Effector memory CD4-positive, alpha-beta T cell (primary cell): ENCODE measurements at places on chromosomes 7 and 10.

DNA sequence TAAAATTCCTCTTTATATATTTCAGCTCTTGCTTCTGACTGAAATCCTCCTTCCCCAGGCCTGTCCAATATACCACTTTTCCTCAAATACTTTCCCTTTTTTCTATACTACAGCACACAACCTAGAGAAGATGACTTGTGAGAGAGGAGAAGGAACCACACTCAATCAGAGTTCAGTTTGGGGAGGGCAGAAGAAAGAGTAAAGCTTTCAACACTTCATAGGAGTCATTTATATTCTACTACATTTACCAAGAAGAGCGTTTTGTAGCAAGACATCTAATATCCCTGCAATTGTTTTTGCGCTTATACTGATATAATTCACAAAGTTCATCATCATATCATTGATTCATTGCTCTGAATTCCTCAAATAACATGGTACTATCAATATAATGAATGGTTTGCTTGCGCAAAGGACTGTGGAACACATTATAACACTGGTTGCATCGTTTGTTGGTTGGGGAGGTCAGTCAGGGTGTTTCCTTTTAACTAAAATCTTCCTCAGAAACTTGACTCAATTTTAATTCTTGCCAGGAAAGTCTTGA is 792.5 kb upstream of the CELF2 start:
- DNase-seq, result no peak

DNA sequence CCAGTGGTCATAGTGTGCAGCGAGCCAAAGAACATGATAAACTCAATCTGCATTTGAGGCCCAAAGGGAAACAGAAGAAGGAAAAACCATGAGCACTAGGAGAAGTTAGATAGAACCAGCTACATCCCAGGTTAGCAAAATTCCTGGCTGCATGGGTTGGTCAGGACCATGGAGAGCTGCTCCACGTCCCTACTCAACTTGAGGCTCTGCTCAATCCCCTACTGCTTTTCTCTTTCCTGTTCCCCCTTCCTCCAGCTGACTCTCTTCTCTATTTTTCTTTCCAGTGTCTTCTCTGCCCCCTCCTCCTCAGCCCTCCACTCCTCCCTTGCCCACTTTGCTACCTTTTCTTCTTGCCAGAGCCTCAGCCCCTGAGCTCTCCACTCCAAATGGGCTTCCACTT is 21.9 kb upstream of the VSIR start:
- DNase-seq, result no peak

DNA sequence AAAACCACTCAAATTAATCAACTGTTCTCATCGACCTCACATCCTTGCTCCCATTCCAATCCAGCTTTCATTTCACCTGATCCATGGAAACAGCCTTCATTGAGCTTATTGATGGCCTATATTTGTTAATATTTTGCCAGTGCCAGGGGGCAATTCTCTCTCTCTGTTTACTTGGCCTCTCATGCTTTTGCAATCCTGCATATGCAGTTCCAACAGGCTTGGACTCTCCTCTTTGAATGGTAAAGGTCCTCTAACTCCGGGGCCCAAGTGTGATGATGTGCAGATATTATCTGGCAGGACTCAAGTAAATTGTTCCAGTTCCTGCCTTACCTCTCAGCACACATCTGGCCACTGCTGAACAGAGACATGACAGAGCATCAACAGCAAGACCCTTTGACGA is 67.3 kb downstream of the ZNF783 start:
- DNase-seq, result no peak

DNA sequence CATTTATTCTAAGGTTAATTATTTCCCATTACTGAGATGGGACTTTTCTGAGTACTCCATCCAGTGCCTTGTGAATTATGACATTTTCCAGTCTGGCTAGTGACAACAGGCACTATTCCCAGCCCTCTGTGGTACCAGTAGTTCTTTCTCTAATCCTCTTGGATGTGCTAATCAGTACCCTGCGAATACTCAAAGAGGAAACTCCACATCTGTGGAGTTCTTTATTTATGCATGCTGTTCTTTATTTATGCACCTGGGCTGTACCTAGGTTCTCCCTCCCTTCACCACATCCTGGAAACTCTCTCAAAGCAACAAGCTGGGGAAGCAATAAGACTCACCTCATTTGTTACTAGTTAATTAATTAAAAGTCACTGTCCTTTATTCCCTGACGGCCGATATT is 83.5 kb downstream of the TSPAN12 start:
- DNase-seq, result no peak

GRCh38 chr10:72335394-72336258 is 19.1 kb downstream of the DNAJB12 start:
- DNase-seq, result peak; percentile 36

DNA sequence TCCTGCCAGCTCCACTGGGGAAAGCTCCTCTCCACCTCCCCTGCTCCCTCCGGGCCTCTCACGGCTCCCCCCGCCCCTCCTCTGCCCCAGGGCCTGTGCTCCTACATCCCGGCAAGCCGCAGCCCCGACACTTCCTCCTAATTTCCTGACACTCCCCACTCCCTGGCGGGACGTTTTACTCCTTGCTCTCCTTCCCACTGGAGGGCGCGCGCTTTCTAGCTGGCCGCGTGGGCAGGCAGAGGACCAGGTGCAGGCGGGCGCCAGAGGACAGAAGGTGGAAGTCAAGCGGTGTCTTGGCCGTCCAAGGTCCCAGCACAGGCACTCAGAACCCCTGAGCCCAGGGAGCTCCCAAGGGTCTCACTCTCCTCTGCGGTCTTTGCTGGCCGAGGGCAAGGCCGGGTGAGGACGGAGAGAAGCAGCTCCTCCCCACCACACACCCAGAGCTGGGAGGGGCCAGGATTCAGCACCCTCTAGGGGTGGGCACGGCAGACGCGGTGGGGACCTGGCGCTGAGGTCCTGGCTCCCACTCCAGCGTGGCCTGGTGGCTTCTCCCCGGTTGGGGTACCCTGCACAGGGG is 19.1 kb downstream of the ADAM8 start:
- no peak for DNase-seq

GRCh38 chr7:102093599-102094315 is 192.9 kb upstream of the SH2B2 start:
- DNase-seq, result no peak

DNA sequence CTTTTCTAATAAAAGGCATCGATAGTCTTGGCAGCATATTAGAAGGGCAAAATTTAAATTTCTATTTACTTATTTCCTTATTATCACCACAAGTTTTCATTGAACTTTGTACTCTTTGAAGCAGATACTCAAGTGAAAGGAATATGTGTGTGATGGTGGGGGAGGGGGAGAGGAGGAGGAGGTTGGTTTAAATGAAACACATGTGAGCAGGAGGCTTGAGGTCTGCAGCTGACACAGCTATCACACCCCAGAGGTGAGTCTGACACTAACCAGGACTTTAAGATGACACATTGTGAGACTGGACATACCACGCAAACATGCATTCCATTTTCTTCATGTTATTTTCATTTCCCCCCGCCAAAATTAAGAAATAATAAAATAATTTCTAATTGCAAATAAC is 63.3 kb downstream of the CTTNBP2 start:
- no peak for DNase-seq

GRCh38 chr7:130818056-130818455 is 84.0 kb upstream of the KLF14 start:
- no peak for DNase-seq

GRCh38 chr10:86547296-86547695 is 25.7 kb upstream of the WAPL start:
- no peak for DNase-seq

DNA sequence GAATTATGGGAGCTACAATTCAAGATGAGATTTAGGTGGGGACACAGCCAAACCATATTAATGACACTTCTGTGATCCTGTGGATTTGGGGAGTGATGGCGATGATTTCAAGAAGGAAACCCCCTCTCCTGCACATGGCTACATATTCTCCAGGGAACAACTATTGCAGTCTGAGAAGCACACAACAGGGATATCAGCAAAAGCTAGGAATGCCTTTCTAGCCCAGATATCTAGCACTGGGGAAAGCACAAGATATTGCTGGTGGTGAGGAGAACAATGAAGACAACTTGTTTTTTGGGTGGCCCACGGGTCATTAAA is 24.3 kb downstream of the EPDR1 start:
- no peak for DNase-seq

DNA sequence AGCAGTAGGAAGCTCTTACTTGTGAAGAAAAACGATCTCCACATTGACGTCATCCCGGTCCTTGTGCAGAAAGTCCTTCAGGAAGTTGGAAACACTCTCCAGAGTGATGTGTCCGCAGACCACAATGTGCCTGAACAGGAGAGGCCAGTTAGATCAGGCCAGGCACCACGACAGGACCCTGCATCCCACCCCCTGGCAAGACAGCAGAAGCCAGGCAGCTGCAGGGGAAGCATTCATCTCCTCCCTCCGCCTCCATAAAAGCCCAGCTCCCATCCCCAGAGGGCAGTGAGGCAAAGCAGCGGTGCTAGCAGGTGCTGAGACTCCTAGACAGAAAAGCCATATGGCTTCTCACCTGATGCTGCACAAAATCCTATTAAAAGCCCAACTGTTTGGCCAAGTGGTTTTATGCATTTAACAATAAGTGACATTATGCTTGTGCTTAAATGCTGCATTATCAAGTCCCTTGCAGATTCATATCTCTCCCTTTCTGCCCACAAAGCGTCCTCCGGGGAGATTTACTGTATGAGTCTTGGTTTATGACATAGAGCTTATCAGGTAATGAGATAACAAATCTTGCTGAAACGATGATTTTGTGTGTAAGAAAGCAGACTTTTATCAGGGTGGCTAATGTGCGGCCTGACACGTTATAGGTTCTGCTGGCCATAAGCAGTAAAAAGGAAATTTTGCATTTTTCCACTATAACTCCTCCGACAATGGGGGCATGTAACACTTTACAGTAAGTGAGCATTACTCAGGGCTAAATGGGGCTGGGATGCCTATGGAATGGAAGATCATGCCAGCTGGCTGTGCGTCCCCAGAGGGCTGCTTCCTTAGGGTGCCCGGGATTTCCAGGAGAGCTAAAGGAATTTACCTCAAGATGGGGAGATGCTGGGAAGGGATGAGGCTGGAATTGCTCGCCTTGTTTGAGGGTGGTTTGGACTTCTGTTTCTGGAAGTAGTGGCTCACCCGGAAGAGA is 546.9 kb downstream of the KCNMA1 start:
- no peak for DNase-seq

- DNase-seq, result no peak
Measured at GRCh38 chr7:130444234-130444633, 3.4 kb upstream of the CEP41 start.

GRCh38 chr7:122768827-122769226 is 66.1 kb upstream of the RNF148 start:
- DNase-seq, result no peak

- DNase-seq, result no peak
Measured at GRCh38 chr7:33411020-33411419, 281.7 kb downstream of the BBS9 start.

DNA sequence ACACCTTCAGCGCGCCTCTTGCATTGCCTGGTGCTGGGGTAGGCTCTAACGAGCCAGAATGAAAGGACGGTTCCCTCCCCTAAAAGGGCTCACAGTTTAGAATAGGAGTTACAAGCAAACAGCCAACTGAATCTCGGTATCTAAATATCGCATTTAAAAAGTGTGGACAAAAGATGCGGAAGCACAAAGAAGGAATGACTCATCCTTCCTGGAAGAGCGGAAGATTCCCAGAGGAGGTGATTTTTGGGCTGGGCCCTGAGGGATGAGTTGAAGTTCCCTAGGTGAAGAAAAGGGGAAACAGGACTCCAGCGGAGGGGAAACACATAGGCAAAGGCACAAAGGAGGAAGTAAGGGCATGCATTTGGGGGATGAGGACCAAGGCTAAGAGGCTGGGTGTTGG is 29.9 kb downstream of the SRRM3 start:
- DNase-seq, result no peak

GRCh38 chr7:11213266-11213665 is 239.6 kb downstream of the PHF14 start:
- no peak for DNase-seq

DNA sequence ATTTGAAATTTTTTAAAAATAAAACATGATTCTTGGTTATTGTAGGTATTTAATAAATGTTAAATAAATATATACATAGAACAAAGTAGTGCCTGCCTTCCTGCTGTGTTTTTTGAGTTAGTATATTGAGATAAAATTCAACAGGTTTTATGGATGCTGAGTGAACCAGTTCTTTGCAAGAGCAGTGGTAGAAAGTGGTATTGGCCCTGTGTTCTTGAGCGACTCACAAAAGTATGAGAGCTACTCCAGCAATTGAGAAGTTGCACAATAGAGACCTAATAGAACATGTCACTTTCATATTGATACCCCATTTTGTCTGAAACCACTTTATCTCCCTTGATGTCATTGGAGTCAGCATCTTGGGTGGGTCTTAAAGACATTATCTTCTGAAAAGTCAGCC is 32.6 kb upstream of the GJD4 start:
- no peak for DNase-seq

DNA sequence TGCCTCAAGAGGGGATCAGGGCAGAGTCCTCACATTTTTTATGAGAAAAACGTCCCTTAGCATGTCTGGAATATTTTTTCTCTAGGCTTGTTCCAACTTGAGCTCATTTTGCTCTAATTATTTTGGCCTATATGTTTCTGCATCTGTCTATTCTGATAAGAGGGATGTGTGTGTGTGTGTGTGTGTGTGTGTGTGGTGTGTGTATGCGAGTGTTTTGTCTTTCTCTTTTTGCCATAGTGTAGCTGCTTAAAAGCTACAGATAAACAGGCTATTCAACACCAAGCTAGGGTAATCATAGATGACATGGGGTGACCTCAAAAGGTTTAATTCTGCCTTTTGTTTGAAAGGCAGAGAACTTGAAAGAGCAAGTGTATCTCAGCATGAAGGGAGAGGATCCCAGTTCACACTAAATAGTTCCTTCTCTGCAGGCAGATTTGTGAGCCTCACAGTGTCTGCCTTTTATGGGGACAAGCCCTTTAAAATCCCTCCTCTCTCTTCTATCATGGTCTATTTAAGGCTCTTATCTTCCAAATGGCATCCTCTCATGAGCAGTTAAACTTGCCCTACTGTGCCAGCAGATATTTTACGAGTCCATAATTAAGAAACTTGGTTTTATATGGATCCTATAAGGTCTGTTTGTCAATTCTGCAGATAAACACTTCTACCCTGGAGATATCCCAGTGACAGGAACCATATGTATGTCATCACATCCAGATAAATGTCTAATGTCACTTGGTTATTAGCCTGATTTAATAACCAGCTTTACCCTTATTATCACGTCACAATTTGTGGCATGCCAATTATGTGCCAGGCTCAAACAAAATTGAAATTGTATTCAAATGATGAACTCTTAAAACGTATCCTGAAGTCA is 202.9 kb upstream of the MTPN start:
- no peak for DNase-seq

DNA sequence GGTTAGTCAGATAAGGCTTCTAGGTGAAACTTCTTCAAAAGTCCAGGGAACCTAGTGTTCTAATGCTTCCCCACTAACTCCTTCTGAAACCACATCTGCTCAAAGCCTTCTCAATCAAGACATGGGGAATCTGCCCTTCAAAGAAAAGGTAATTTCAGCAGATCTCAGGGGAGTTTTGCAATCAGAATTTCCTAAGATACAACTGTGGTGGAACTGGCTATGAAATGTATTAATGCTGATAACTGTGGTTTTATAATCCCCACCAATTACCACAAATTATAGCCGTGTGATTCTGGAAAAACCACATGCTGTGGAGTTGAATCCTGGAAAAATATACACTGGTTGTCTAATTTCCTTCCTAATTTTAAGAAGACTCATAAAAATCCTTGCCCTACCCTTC is 233.8 kb downstream of the SORCS1 start:
- DNase-seq, result no peak

- DNase-seq, result no peak
Measured at GRCh38 chr7:30466266-30466665, 12.3 kb downstream of the NOD1 start.
